Thyroid gland (tissue), 4 donors: ENCODE measurements at places on chromosomes 13 and 19. TPM values are rescaled to one million over a fixed set of nuclear protein-coding genes. Genes with fewer than 3 reads are reported as not detected.

Gene PEAK3
- total RNA-seq = 0.27 TPM

GRCh38 chr13:76754414-76754813 lies 131.8 kb downstream of the KCTD12 start:
- no peaks in the 10 kb centered on the region for H3K27me3 ChIP-seq
- H3K4me3 ChIP-seq = no peak overlapping the region
- H3K27ac ChIP-seq = no peak overlapping the region
- H3K4me1 ChIP-seq = no peaks in the 10 kb centered on the region
- H3K36me3 ChIP-seq = no peaks in the 10 kb centered on the region

Gene ATP7B
- total RNA-seq = 10.1 TPM

Gene FCHO1
- total RNA-seq = 0.40 TPM

Gene NLRP7
- not detected for total RNA-seq
